Stimulated activated CD8-positive, alpha-beta memory T cell treated with anti-CD3 and anti-CD28 coated beads, Interleukin-12 subunit alpha, Interleukin-12 subunit beta, amount 100 ng/mL, for 1 hour (primary cell): ENCODE measurements at places on chromosomes 13 and 19.

- no peak for DNase-seq
These were observed 61.6 kb upstream of the PCDH17 start for GRCh38 chr13:57569986-57570385.

DNA sequence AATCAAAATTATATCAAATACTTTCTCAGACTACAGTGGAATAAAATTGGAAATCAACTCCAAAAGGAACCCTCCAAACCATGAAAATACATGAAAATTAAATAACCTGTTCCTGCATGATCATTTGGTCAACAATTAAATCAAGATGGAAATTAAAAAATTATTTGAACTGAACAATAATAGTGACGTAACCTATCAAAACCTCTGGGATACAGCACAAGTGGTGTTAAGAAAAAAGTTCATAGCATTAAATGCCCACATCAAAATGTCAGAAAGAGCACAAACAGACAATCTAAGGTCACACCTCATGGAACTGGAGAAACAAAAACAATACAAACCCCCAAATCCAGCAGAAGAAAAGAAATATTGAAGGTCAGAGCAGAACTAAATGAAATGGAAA is 1460.7 kb downstream of the OLFM4 start:
- no peak for DNase-seq

- no peak for DNase-seq
These were observed 309.3 kb downstream of the DCT start for GRCh38 chr13:94170145-94170571.

- DNase-seq: no peak
These were observed 366 bp upstream of the KL start for GRCh38 chr13:33015791-33016323.

- DNase-seq: no peak
These were observed 9.9 kb upstream of the CACTIN start for GRCh38 chr19:3636506-3636905.

- no peak for DNase-seq
These were observed 5.7 kb downstream of the WDR62 start for GRCh38 chr19:36060430-36060829.

GRCh38 chr13:80338781-80339562 is 2.0 kb downstream of the SPRY2 start:
- no peak for DNase-seq
